ENCODE measurements at places on chromosomes 12 and 14. TPM values are rescaled to one million over a fixed set of nuclear protein-coding genes. Genes with fewer than 3 reads are reported as not detected.

The HOXC6 gene
- total RNA-seq: 0.89 TPM

The CDK17 gene
- total RNA-seq: 33.1 TPM

The NGB gene
- not detected for total RNA-seq

The FIGNL2 gene
- under 0.01 TPM for total RNA-seq

The DRAM1 gene
- total RNA-seq: 11.9 TPM

The FAM216A gene
- total RNA-seq: 22.0 TPM

The ARHGEF25 gene
- 15.6 TPM for total RNA-seq

The LHX5 gene
- not detected for total RNA-seq
